Cardiac ventricle fibroblast (primary cell): ENCODE measurements at places on chromosomes 7 and 10. TPM values are rescaled to one million over a fixed set of nuclear protein-coding genes. Genes with fewer than 3 reads are reported as not detected.

Gene ZPBP
- total RNA-seq = not detected in 2 replicates

Gene CCDC146
- 1.1 and 2.2 TPM in 2 replicates for total RNA-seq

Gene FBXL13
- total RNA-seq = 1.00 and 4.4 TPM in 2 replicates

Gene CPA2
- total RNA-seq = not detected in 2 replicates

Gene MBL2
- total RNA-seq = not detected in 2 replicates

Gene ZNF25
- total RNA-seq = 7.6 and 9.1 TPM in 2 replicates

Gene CPVL
- 6.1 and 6.7 TPM in 2 replicates for total RNA-seq

Gene ELOVL3
- total RNA-seq = 0.24 and 3.4 TPM in 2 replicates

Gene CCL24
- not detected in 2 replicates for total RNA-seq

Gene SPDYE5
- total RNA-seq = not detected in 2 replicates

Gene ABCB4
- not detected in 2 replicates for total RNA-seq

Gene SRRM3
- 6.8 and 7.9 TPM in 2 replicates for total RNA-seq

Gene ANKRD1
- 1.6 and 1.7 TPM in 2 replicates for total RNA-seq

Gene CDK5
- total RNA-seq = 16.2 and 16.4 TPM in 2 replicates

Gene NUB1
- total RNA-seq = 27.0 and 34.8 TPM in 2 replicates

Gene NCOA4
- total RNA-seq = 114 and 122 TPM in 2 replicates

Gene HOXA11
- total RNA-seq = not detected in 2 replicates

Gene EPHB6
- 42.4 and 74.3 TPM in 2 replicates for total RNA-seq

Gene CRYGN
- 0.10 TPM in 1 of 2 replicates, not detected in the other for total RNA-seq

Gene POP7
- 22.4 and 26.2 TPM in 2 replicates for total RNA-seq

Gene SBDS
- 63.2 and 73.0 TPM in 2 replicates for total RNA-seq

Gene CTAGE8
- 0.10 TPM in 1 of 2 replicates, not detected in the other for total RNA-seq

Gene MAP3K8
- 8.2 and 10.3 TPM in 2 replicates for total RNA-seq
